ENCODE measurements at places on chromosomes 3 and 15.

DNA sequence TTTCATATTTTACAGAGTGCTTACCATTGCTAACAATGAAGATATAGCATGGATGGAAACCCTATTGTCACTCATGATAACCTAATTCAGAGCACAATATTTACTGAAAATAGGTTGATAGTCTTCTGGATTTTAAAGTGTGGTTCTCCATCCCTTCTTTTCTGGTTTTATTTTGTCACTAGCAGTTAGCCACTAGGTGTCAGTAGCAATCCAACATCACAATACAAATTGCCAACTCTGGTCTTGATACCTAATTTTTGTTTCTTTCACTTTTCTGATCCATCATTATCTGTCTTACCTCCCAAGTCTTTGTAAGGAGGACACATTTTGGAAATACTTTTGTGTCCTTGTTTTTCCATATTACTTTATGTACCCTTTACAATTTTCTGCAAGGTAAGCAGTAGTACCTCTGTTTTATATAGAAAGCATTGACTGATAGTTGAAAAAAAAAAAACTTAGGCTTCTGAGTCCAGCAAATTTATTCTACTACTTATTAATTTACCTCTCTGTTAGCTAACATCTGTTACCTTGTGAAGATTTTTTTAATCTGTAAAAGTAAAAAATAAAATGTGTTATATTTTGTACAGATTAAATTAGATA lies 28.3 kb upstream of the CRYBG3 start:
- DNase-seq, result no peak

DNA sequence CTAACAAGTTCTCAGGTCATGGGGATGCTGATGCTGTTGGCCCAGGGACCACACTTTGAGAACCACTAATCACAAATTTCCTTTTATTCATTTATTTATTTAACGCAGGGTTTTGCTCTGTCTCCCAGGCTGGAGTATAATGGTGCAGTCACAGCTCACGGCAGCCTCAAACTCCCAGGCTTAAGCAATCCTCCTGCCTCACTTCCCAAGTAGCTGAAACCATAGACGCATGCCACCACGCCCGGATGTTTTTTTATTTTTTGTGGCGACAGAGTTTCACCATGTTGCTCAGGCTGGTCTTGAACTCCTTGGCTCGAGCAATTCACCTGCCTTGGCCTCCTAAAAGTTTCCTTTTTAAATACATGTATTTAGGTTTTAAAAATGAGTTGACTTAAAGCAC lies 20.7 kb upstream of the ISLR2 start:
- DNase-seq, result no peak

DNA sequence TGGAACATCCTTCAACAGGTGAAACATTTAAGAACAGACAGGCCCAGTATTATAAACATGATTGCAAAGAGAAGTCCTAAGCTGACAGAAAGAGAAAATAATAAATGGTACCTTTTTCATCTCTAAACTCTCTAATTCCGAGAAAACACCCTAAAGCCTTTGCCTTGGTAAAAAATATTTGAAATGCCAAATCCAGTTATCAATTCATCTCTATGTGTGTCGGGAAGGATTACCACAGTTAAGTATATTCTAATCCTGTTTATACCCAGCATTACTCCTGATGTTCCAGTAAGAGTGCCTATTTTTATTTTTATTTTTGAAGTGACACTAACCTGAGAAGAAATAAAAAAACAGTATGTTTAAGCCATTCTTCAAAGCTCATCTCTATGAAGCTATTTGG lies 219.3 kb upstream of the NANOGP8 start:
- no peak for DNase-seq

GRCh38 chr15:88902846-88903245 lies 7.5 kb upstream of the HAPLN3 start:
- no peak for DNase-seq

DNA sequence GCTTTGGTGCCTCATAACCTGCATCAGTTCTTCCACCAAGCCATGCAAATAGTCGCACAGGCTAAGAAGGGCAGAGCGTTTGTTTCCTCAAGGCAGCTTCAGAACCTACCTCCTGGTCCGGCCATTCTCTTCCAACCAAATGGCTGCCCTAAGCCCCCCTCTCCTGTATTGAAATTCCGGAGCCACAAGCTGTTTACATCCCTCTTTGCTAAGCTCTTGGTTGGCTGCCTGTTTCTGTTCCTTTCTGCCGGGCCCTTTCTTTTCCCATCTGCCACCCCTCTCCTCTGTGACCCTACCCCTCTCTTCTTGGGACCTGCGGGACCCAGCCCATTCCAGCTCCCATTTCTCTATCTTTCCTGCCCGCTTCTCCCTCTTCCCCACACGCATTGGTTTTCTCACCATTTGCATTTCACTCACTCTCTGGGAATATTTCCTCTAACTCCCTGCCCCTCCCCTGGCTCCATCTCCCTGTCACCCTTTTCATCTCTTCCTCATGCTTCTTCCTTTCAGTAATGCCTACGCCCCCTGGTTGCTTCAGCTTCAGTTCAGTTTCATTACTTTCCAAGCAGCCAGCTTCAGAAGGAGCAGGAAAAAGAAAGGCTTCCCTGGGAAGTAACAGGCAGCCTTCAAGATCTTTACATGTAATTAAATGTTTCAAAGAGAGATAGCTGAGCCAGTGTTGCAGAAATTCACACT lies 113.5 kb downstream of the RAB11A start:
- DNase-seq, result no peak

DNA sequence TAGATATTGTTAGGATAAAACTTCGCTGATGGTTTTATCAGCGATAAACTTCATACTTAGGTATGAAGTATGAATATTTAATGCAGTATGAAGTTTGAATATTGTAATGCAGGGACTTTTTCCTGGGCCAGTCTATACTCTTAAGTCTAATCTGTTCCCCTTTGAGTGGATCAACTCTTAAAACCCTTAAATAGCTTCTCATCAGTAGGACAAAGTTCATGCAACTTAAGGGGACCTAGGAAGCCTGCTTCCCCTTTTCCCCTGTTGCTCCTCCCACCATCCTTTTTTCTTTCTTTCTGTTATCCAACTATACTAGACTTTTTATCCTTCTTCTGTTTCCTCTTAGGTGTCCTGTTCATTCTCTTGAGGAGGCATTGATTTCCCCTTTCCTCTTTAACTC lies 78.7 kb downstream of the MITF start:
- DNase-seq, result no peak

GRCh38 chr15:29528276-29528675 lies 258.7 kb upstream of the NSMCE3 start:
- no peak for DNase-seq

GRCh38 chr3:63927422-63928280 lies 15.5 kb upstream of the SCAANT1 start:
- DNase-seq, result no peak

- no peak for DNase-seq
Observed at GRCh38 chr3:8154617-8155016, 347.0 kb upstream of the LMCD1 start.

DNA sequence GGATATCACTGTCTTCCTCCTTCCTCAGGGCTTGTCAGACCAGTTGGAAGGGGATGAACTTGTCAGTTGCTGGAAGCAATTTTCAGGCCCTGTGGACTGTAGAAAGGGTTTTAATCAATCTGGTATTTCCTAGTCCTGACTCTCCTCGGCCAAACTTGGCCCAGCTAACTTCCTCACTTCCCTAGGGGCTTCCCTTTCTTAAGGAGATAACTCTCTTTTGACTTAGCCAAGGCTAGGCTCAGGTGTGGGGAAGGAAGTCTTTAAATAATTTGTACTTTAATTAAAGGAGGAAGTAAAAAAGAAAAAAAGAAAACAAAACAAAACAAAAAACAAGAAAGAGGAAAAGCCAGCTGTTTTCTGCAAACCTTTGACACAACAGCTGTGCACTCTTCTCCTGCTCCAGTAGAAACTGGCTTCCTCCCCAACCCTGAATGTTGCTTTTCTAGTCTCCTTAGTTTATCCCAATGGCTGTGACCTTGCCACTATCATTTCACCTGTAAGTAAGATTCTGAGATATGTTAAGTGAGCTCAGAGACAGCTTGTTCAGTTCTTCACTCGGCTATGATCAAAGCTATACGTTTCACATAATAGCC lies 53.0 kb upstream of the ST3GAL6 start:
- no peak for DNase-seq

DNA sequence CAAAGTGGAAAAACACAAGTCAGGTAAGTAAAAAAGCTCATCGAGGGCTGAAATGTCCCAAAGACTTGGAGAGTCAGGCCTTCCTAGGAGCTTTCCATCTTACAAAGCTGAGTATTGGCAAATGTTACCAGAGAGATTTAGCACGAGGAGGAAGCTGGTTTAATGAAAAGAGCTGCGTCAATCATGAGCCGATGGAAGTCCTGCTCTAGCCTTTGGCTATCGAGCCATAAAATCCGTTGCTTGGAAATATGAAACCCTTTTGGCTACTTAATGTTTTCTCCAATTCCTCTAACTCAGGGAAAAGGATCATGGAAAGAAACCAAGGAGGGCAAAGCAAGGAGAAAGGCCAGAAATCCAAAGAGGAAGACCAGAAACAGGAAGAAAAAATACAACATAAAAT lies 1074.6 kb downstream of the FHIT start:
- no peak for DNase-seq

GRCh38 chr3:114554731-114555130 lies 260.9 kb downstream of the TIGIT start:
- DNase-seq, result no peak

Measured in stimulated activated CD8-positive, alpha-beta memory T cell treated with anti-CD3 and anti-CD28 coated beads, Interleukin-7, amount 100 ng/mL, for 1 hour (primary cell).